Type B pancreatic cell (in vitro differentiated cells): ENCODE measurements at places on chromosomes 4 and X. TPM values are rescaled to one million over a fixed set of nuclear protein-coding genes. Genes with fewer than 3 reads are reported as not detected.

DNA sequence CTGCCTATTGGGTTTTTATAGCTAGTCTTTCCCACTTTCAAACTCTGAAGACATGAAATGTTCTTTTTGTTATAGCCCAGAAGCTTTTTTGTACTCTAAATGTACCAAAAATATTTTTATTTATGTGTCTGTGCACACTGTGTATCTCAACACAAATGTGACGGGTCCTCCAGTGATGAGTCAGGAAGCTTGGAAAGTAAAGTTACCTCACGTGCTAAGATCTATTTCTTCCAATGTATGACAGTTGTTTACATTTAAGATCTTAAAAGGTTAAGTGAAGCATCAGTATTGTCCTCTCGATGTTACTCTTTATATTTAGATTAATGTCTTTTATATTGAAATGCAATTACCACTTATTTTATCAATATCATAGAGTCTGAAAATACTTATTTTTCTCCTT, 29.1 kb upstream of the PRSS12 start:
- no peak for DNase-seq

DNA sequence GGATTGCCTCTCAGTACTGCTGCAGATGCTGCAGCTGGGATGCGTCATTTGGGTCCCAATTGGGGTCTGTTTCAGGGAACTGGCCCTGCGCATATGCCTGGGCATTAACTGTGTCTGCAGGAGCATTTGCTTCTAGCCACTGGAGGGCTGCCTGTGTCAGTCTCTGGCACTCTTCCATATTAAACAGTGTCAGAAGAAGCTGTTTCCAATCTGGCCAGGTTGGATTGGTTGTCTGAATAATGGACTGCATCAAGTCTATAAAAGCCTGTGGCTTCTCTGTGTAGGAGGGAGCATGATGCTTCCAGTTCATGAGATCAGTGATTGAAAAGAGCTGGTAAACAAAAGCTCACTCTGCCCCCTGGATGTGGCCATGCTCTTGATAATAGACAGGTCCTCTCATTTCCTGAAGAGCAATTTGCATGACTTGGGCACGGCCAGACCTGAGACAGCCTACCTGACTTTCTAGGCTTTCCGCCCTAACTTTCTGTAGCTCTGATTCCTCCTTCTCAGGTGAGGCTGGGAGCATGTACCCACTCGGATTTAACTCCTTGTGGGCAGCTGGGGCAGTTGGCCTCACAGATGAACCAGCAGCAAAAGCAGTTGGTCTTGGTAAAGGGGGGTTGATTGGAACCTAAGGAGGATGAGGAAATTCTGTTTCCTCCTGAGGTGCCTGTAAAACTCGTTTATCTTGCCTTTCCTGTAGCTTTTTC, 29.2 kb downstream of the SULT1E1 start:
- DNase-seq = no peak

DNA sequence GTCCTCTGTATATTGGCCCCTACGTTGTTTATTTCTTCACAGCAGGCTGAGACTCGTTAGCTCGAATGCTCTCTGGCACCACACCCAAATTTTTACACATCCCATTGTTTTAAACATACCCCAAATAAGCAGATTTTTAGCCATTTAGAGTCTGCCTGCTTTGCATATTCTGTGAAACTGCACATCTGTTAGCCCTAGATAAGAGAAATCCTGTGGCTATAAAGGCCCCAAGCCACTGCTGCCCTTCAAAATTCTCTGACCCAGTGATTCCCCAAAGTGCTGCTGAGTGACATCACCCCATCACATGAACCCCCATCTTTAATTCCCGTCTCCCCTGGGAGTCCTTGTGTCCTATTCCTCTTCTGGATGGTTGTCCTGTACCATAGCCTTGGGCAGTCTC, 20.8 kb downstream of the TEX13C start:
- no peak for DNase-seq

- no peak for DNase-seq
Measured at GRCh38 chr4:1557221-1557597, 126.9 kb downstream of the FAM53A start.

DNA sequence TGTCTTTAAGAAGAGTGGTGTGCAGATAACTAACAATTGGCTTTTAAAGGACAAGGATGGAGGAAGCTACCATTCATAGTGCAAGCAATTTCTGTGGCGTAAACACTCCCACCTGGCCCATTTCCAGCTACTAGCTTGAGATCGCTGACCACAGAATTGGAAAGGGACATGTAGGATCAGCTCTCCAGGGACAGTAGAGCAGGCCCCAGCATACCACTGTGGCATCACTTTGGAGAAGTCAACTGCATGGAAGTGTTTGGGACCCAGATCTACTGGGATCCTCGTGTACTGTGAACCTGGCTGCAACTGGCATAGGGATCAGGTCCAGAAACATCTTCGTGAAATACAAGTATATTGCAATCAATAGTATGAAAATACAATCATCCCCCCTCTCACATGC, 515.0 kb downstream of the INPP4B start:
- no peak for DNase-seq

GRCh38 chr4:26183017-26183416, 137.8 kb upstream of the RBPJ start:
- DNase-seq = no peak

DNA sequence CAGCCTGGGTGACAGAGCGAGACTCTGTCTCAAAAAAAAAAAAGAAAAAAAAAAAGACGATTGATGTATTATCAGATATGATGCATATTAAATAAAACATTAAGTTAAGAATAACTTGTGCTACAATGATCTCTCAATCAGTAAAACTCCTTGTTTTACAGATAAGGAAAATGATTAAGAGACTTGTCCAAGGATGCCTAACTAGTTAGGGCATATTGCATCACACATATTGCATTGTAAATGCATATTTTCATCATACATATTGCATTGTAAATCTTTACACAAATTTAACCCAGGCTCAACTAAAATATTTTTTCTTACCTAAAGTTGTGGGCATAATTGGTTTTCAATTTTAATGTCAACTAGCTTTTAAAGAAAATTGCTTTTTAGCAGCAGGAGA, 26.3 kb downstream of the TBCK start:
- no peak for DNase-seq

DNA sequence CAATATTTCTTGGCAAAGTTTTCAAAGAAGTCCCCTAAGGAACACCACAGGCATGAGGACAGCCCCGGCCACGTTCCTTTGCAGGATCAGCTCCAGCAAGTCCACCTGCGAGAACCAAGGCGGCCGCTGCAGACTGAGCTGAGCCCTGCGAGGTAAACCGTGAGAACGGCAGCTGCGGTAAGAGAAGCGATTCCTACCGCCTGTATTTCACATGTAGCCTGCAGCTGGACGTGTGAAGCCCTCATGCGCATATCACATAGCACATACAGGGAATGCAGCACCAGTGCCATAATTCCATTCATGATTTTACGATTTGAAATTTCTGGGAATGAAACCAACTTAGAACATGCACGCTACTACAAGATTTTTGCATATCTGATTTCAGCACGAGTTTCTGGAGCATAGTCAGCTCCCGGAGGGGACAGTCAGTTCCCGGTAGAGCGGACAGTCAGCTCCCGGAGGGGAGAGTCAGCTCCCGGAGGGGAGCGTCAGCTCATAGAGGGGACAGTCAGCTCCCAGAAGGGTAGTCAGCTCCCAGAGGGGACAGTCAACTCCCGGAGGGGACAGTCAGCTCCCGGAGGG, 41.7 kb downstream of the FGFRL1 start:
- DNase-seq = no peak

DNA sequence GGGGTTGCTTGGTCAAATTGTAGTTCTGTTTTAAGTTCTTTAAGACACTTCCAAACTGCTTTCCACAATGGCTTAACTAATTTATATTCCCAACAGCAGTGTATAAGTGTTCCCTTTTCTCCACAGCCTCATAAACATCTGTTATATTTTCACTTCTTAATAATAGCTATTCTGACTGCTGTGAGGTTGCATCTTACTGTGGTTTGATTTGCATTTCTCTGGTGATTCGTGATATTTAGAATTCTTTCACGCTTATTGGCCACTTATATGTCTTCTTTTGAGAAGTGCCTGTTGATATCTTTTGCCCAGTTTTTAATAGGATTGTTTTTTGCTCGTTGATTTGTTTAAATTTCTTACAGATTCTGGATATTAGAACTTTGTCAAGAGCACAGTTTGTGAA, 278.6 kb upstream of the ITM2A start:
- DNase-seq = no peak

- DNase-seq = no peak
Measured at GRCh38 chr4:26609868-26610267, 26.0 kb downstream of the TBC1D19 start.

GRCh38 chr4:23991444-23991843, 101.6 kb upstream of the PPARGC1A start:
- no peak for DNase-seq

DNA sequence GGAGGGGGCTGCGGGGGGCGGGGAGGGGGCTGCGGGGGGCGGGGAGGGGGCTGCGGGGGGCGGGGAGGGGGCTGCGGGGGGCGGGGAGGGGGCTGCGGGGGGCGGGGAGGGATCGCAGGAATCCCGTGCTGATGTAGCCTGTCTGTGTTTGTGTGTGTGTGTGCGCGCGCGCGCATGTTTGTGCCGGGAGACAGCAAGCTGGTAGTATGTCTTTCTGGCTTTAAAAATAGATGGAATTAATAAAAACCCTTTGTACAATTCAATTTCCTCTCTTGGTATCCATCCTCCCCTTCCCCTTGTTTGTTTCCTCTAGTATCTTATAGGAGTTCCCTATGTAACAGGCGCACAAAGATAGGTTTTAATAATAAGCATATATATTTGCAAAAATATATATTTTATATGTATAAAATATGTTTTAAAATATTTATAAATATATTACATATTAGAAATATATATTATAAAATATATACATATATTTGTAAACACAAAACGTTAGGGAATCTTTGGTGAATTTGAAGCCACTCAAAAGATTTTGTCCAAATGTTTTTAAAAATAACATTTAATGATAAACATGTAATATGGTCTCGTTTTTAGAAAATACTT, 782 bp downstream of the ARHGAP24 start:
- no peak for DNase-seq

Gene COX7B
- total RNA-seq = 245 and 387 TPM in 2 replicates

Gene ARR3
- total RNA-seq = not detected in 2 replicates

Gene CACNA1F
- total RNA-seq = 0.17 and 0.48 TPM in 2 replicates

Gene CCNQ
- total RNA-seq = 19.0 and 19.9 TPM in 2 replicates

Gene FAM9C
- total RNA-seq = 0.67 TPM in 1 of 2 replicates, not detected in the other

Gene SLC26A1
- 2.8 and 3.8 TPM in 2 replicates for total RNA-seq
